Common myeloid progenitor, CD34-positive (primary cell): ENCODE measurements at places on chromosomes 6 and 20.

- DNase-seq, result no peak
These were observed 188.6 kb downstream of the GJA10 start for GRCh38 chr6:90082847-90083246.

DNA sequence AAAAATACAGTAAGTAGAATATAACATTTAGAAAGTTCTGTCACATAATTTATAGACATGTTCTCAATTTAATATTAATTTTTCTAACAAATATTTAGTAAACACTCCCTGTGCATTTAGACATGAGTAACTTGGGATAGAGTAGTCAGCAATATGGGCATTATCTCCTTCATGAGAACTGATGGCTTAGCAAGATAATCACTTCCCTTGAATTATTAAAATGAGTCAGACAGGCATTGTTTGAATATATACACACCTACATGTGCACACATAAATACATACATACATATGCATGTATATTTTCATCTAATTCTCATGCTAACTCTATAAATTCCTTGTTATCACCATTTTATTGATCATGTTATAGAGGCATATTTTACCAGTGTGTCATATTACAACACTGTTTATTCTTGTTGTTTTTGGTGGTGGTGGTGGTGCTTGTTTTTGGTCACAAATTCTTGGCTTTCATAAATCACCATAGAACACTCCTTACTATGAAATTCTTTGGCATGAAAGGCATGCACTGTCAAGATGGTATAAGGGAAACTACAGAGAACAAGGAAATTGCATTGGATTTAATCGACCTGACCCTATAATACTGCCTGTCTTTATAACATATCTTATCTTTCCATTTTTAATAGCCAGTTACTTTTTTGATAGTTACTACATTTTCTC, 434.5 kb upstream of the MANEA start:
- DNase-seq, result no peak

- DNase-seq, result peak; percentile 85
These were observed 55.6 kb upstream of the CARMIL1 start for GRCh38 chr6:25223490-25223991.

- no peak for DNase-seq
These were observed 1.1 kb downstream of the ATP6V1G2 start for GRCh38 chr6:31545291-31545690.

DNA sequence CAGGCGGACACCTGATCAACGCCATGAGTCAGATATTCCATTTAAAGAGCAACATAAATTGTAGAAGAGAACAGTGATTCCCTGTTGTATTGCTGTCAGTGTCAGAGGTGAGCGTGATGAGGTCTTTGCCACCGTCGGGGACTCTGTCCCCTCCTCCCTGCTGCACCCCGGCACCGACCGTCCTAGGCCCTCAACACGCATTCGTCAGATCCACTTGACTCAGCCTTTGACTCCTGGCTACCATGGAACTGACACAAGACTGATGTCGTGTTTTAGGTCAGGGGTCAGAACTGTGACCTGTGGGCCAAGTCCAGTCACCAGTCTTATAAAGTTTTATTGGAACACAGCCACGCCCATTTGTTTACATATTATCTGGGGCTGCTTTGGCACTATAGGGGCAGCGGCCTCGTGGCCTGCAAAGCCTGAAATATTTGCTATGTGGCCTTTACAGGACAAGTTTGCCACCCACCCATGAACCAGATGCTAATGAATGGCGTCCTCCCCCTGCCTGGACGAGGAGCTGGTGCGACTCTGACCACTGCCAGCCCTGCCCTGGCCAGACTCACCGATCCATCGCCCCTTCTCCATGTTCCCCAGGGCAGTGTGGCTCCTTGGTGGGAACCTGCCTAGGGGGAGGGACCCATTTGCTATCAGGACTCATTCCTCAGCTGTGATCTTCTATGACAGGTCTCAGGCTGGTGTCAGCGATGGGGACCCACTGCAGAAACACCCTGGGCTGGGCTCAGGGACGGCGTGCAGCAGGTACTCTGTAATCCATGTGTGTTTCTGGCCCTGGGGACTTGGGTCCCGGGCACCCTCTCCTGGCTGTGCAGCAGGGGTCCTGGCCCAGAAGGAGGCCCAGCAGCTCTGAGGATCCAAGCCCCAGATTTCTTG, 37.5 kb upstream of the PHACTR3 start:
- no peak for DNase-seq

DNA sequence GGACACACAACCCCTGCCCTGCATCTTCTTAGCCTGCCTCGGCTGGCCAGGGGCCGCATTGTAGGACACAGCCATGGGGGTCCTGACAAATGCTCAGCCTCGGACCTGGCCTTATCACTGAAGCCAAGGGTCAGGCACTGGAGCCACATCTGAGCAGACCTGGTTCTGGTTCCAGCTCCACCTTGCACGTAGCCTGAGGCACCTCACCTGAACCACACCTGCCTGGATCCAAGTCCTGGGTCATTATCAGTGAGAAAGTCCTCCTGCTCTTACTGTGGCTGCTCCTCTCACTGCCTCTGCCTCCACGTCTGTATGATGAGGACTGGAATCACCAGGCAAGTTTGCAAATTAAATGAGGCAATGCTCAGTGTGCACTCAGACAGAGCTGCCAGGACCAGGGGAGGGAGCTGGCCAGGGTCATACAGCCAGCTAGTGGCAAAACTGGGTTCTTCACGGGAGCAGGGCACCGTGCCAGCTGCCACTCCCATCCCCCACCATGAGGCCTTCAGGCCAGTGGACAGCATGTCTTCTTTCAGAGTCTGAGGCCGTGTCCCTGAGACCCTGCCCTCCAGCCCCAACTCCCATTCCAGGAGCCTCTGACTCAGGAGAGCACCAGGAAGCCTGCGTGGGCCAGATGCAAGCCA, 40.2 kb downstream of the MRPL14 start:
- DNase-seq, result no peak

DNA sequence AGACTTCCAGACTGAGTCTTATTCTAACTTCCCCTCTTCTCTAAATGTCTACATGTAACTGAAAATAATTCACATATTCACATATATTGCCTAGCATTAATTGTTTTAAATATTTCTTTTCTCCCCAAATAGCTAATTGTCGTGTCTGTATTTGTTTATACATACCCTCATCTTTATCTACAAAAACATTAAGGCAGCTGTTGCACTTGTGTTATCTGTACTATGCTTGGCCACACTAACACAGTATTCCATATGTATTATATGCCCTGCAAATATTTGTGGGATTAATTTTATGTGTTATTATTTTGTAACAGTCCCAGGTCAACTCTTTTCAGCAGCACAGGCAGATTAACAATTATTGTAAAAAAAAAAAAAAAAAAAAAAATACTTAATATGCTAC, 11.7 kb downstream of the HDAC2 start:
- no peak for DNase-seq

- DNase-seq, result no peak
These were observed 40.1 kb upstream of the NNAT start for GRCh38 chr20:37480919-37481318.

GRCh38 chr6:74269600-74269858, 573.5 kb downstream of the CD109 start:
- DNase-seq, result no peak

- peak; percentile 29 for DNase-seq
These were observed 29.4 kb upstream of the KIF25 start for GRCh38 chr6:167968091-167968490.

DNA sequence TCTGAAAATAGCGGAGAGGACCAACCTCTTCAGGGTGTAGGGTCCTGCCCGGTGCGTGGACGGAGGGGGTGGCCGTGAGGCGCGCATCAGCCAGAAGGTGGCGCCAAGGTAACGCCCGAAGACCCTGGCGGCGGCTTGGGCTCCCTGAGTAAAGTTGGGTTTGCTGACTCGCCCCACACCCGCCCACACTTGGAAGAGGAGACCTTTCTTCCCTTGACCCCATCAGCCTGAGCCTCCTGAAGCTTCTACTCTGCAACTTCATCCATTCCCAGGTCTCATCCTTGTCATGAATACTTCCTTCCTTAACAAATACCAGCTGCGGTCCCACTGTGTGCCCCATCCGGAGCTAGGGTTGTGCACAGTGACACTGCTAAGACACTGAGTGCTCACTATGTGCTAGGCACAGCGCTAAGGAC, 14.6 kb downstream of the CD40 start:
- DNase-seq, result peak; percentile 77

DNA sequence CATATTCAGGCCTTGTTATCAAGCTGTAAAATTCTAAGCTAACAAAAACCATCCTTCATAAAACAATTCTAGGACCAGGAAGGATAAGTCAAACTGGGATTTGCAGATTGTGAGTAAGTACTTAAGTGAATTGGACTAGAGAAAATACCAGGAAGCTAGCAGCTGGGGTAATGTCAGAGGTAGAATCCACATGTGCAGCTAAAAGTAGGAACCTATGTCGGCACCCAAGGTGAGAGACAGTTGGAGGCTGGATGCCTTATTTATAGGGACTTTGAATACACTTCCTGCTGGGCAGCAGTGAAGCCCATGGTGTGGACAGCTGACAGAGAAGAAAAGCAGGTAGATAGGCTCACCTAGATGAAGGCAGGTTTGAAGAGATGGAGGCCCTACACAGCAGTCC, 127.3 kb downstream of the FLRT3 start:
- no peak for DNase-seq

DNA sequence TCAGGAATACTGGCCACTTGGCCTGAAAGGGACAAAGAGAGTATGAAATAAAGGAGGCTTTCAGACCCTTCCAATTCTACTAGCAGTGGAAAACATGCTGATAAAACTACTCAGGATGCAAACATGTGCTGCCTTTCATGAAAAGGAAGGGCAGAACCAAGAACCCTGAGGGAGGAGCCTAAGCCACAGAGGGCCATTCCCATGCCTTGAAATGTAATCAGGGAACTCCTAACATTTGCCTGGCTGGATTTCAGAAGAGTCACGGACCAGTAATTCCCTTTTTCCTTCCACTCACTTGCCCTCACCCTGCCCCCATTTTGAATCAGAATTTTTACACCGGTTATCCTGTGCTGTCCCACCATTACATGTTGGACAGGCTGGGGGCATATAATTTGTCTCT, 116.2 kb downstream of the LAMP5 start:
- no peak for DNase-seq

DNA sequence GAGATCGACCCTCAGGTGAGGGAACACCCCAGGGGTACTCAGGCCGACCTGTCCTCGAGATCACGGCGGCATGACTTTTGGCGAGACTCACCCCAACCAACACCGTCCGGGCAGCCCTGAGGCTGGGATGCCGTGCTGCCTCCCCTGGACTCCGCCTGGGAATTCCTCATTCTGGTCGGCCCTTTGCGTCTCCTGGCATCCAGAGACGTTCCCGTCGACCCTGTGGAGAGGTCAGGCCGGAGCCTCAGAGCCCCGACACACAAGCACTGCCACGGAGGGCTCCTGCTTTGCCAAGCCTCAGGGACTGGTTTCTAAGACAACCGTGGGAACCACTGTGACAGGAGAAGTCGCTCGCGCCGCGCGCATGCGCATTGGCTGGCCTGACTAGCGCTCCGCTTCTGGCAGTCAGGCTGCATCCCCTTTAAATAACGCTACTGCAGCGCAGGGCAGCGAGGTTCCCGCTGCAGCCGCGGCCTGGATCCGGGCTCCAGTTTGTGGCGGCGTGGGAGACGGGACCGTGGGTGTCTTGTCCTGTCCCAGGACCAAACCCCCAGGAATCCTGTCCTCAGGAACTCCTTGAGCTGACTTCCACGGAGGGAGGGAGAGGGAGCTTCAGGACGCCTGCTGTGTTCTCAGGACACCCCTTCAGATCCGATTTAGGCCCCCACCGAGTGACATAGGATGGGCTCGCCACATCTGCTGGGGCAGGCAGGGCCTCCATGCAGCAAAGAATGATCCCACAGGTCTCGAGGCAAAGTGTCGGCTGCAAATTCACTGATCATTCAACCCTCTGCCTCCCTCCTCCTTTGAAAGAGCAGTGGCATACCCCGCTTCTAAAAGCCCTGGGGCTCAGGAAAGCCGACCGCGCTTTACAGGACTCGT, 163.2 kb upstream of the ZNF337 start:
- peak; percentile 87 for DNase-seq

DNA sequence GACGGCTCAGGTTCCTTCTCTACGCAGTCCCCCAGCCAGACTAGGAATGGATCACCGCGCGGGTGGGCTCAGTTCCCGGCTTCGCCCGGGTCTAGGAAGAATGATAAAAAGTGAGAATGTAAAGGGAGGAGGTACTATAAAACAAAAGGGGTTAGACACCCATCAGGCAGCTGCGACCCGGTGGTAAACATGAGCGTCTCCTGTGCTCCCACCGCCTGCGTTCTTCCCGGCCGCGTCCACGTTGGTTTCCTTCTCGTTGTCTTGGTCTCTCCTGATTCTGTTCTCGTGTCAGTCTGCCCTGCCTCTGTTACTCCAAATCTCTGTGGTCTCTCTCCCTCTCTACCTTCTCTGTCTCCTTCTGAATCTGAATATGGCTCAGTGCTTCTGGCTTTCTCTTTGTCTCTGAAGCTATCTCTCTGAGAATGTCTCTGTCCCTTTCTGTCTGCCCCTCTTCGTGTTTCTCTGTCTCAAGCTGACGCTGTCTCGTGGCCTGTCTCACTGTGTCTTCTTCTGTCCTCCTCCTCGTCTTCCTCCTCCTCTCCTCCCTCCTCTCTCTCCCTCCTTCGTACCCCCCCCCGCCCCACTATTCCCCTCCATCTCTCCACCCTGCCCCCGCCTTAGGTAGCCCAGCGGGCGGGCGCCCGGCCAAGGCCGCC, 41.6 kb upstream of the FOXP4 start:
- DNase-seq, result no peak

DNA sequence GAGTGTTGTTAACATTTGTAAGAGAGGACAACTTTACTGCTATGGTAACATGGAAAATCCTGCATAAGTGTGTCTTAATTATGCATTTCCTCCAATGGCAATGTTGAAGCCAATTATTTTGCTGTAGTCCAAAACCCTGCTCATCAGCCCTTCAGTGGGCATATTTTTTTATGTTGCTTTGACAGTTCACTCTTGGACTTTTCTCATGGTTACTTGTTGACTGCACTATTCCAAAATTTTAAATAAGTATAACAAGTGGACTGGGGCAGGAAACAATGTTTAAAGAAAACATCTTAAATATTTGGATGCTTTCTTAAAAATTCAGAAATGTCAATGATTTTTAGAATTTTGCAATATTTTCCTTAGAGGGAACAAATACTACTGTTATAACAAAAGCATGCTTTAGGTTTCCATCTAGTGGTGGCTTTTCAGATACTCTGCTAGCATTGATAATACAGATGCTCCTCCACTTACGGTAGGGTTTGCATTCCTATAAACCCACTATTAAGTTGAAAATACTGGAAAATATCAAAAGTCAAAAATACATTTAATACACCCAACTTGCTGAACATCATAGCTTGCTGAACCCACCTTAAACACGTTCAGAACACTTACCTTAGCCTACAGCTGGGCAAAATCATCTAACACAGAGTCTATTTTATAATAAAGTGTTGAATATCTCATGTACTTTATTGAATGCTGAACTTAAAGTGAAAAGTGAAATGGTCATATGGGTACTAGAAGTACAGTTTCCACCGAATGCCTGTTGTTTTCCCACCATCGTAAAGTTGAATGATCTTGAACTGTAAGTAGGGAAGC, 86.4 kb downstream of the ADGRG6 start:
- DNase-seq, result peak; percentile 79
